ENCODE measurements at places on chromosomes 4 and X. TPM values are rescaled to one million over a fixed set of nuclear protein-coding genes. Genes with fewer than 3 reads are reported as not detected.

GRCh38 chr4:113173126-113173792, 123.8 kb downstream of the ANK2 start:
- DNase-seq, result no peak

DNA sequence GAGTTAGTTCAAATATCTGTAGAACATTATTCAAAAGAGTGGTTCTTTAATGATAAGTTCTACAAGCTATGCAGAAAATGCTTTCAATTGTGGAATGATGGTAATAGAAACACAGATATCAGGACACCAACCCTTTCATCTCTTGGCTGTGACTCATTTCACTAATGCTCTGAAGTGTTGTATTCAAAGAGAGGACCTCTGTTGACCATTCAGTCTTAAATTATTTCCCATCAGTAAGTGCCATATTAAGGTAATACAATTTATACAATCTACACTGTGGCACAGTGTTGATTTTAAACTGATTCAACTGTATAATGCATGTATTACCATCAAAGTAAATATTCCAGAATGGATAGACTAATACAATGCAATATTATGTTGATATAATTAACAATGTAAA, 289.0 kb upstream of the ADGRL3 start:
- DNase-seq, result no peak

DNA sequence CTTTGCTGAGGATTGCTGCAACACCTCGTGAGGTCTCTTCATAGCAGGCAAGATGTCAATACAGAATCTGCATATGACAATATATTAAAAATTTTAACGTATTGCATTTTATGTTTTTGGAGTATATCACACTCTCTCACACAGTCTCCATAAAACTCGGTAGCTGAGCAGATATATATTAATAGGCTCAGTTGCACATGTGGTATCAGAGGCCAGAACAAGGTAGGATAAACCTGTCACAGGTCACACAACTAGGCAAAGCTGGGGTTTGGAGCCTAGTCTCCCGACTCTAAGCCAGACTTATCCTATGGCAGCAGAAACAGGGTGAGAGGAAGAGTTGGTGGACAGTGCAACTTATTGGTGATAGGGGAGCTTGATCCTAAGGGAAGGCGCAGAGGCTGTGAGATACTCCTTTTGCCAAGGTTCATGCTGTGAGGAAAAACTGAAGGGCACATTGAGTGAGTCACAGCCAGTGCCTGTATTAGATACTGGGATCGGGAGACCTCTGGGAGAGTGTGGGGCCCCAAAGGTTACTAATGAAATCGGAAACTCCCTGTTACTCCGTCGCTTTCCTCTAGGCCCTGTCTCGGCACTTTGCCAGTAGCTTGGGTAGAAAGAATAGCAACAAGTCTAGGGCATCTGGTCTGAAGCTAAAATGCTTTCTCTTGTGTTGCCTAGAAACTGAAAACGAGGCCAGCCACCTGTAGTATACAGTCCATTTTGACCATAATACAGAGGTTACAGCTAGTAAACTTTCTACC, 195.7 kb downstream of the ARHGAP10 start:
- DNase-seq, result no peak

DNA sequence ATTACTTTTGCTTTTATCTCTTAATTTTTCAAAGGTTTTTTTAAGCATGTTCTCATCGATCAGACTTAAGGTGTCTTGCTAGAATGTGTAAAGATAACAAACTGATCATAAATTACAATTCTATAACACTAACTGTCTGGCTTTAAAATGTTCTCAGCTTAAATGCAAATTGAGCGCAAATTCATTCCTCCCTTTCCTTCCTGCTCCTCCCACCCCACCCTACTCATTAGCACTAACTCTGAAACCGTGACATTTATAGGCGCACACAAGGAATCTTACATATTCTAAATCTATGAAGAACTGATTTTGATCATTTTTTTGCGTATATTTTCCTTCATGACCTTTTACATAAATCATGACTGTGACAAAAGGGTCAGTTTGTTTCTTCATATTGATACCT, 590.0 kb upstream of the DIAPH2 start:
- no peak for DNase-seq

DNA sequence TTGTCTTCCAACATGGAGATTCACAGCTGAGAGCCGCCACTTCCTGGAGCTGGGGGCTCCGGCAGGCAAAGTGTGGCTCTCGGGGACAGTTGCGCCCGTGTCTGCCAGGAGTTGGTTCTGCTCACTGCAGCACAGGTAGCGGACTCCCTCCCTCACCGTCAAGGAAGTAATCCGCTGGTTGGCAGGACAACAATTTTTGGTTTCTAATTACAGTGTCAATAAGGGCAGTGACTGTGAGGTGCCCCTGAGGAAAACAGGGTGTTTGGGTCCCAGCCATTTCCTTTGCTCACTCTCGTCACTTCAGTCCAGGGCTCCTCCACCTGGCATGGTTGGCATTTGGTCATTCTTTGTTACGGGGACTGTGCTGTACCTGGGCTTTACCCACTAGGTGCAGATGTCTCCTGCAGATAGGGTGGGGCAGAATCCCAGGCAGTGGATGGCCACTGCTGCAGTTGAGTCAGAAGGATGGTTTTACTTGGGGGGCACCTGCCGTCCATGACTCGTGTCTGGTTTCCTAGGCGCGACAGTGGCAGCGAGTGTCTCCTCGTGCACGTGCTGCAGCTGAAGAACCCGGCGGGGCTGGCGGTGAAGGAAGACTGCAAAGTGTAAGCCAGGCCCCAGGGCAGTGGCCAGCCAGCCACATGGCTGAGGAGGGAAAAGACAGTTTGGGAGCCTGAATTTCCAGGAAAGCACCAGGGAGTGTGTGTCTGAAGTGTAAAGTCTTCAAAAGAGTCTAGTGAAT, 32.1 kb upstream of the CLCN4 start:
- DNase-seq, result no peak

DNA sequence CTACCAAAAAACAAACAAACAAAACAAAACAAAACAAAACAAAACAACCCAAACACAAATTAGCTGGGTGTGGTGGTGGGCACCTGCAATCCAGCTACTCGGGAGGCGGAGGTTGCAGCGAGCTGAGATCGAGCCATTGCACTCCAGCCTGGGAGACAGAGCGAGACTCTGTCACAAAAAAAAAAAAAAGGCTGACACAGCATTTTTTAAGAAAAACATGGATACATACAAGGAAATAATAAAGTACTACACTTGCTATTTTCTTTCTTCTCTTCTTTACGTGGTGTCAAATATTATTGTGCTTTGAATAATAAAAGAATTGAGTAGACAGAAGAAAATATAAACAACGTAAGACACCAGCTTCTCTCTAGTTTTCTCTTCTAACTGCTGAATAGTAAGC, 73.9 kb downstream of the TEX11 start:
- DNase-seq, result no peak

GRCh38 chr4:88908521-88908920, 148.5 kb downstream of the FAM13A start:
- DNase-seq, result no peak

DNA sequence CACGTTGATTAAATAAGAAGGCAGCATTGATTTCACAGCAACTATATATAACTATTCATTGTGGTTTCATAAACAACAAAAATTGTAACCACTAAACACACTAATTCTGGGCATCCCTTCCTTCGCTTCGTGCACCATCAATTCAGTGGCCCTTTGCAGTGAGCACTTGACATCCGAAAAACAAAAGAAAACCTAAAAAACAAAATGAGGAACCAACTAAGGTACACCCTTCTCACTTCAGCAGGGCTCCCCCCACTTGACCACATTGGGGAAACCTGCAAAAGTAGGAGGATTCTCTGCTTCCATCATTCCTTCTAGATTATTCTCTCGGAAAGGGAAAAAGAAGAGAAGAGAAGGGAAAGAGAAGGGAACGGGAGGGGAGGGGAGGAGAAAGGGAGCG, 28.3 kb downstream of the NBDY start:
- DNase-seq, result no peak

DNA sequence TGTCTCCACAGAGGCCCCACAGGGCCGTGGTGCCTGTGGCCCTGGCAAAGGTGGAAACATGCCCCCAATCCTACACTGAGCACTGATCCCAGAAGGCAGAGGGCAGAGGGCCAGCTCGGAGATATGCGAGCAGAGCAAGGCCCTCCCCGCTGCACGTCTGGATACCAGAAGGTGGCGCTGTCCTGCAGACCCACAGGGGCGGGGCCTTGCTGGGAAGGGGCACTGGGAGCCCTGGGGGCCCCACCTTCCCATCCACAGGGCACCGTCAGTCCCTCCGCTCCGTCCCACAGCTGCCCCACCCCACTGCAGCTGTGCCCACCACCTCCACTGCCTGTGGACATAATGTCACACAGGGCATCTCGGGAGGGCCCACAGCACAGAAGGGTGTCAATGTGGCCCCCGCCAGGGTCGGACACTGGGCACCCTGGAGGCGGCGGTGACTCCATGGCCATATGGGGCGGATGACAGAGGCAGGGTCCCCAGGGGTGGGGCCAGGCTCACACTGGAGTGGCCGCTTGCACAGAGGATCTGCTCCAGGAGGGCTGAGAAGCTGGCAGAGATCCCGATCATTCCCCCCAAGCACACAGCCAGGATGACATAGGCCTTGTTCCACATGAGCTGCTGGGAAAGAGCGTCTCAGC, 4.8 kb downstream of the SLC49A3 start:
- DNase-seq, result no peak

DNA sequence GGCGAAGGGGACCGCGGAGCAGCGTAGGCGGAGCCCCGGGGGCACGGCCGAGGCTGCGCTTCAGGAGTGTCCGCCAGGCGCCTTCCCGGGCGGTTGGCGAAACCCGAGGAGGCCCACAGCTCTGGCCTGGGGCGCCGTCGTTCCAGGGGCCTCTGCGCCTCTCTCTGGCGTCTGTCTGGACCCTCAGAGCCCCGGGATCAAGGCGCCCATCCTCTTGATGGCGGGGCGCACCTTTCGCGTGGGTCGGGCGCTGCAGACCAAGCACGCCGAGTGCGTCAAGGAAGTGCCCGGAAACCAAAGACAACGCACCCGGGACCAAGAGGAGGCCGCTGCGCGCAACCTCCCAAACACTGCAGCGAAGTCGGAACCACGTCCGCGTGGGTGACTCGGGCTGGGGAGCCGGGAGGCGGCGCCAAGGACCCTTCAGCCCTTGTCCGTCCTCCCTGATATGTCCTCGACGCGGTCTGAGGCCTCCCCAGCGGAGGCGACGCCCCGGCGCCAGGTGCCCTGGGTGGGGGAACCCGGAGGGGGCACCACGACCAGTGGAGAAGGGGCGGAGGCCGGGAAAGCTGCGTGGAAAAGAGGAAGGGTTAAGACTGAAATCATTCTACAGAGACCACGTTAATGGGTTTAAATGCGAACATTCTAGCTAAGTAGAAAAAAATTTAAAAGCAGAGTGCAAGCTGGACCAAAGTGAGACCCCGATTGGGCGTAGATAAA, 9.9 kb downstream of the HMX1 start:
- no peak for DNase-seq

DNA sequence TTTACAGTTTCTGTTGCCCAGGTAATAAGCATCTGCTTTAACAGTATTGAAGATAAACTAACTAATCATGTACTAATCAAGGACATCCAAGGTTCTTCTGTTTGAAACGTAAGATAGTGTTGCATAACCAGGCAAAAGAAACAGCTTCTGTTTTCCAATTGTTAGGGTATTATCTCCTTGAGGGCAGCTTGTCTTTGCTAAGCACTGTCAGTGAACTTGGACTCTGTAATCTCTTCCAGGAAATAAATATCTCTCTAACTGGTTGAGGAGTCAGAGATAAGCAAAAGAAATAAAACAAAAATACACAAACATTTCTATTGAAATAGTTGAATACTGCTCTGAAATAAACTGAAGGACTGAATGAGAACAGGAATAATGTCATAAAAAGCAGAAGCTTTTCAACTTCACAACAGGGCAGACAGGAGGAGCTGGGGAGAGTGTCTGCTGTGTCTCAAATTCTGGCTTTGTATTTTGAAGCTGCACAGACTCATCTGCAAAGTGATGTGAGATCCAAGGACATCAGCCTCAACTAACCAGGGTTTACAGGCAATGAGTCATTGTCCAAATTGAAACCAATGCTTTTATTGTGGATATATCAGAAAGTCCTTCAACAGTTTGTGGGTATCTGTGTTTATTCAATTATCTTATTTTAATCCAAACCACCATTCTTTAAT, 1253.0 kb upstream of the PCDH7 start:
- no peak for DNase-seq

GRCh38 chr4:180455226-180455625, 1788.0 kb upstream of the TENM3 start:
- no peak for DNase-seq

DNA sequence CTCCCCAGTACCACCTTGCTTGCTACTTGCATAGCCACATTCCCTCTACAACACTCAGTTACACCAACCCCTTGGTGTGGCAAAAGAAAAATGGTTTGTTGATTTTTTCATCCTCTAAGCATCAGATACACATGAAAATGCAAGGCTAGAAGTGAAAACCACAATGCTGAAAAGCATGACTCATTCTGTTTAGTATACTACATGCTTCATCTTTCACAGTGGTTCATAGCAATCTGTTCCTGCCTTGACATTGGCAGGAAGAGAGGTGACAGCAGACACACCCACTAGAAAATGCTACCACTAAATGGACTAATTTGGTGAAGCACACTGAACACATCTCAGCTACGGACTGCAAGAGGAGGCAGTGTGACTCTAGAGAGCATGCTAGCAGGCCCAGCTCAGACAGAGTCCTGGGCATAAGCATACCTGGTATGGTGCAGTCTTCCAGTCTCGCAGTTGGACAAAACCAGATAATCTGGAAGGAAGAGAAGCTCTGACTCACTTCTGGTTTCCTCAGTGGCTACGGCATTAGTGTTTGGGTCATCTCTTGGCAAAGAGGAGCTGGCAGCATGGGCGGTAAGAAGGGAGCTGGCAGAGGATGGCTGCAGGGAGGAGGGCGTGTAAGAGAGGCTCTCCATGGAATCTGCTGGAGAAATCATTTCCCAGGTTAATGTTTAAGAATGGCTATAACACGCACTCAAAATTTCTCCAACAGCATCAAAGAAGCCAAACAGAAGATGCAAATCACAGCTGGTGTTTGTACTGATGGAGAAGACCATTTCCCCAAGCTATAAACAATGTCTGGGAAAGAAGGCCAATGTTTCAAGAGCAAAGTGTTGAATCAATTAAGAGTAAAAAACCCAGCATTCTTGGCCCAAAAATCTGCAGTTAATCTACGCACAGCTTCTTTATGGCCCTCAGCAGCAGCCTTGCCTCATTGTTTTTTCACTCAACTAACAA, 37.8 kb downstream of the GAB3 start:
- DNase-seq, result no peak

DNA sequence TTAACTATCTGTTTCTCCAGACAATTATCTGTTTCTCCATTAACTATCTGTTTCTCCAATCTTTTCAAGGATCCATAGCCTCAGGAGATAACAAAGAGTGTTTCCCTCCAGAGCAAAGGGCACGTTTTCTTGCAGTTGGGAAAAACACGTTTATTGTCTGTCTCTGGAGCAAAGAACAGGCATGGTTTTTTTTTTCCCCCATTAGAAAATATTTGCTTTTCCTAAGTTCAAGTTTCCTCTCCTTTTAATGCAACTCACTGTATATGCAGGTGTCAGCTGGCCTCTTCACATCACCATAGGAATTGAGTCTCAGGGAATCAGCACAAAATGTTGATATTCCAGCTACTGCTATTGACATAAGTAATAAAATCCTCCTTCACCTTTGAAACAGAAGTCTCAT, 984.4 kb downstream of the RAB28 start:
- no peak for DNase-seq

GRCh38 chr4:108168671-108169523, at the start of gene LEF1:
Gene LEF1, minus strand, starts transcription at chr4:108168932. Its CDS starts 1,165 bp downstream, at chr4:108167767.
- peak; percentile 49 for DNase-seq

Gene CDKL2
- total RNA-seq, result 1.4 TPM

Gene TLR1
- not detected for total RNA-seq

Gene TMPRSS11D
- not detected for total RNA-seq

Gene ZCCHC18
- total RNA-seq, result 2.6 TPM

Gene MAGEA9B
- total RNA-seq, result not detected

Gene PDLIM3
- 7.6 TPM for total RNA-seq

Gene SYTL5
- 0.38 TPM for total RNA-seq

Gene PPARGC1A
- total RNA-seq, result 1.4 TPM

Gene FAT1
- total RNA-seq, result 137 TPM

Gene IL2
- total RNA-seq, result not detected

Data from H1 (cell line).